CD4-positive, alpha-beta memory T cell (primary cell): ENCODE measurements at places on chromosomes 7 and 10.

- no peak overlapping the region for H3K4me3 ChIP-seq
- H3K36me3 ChIP-seq = no peaks in the 10 kb centered on the region
- H3K27me3 ChIP-seq = no peaks in the 10 kb centered on the region
- no peak overlapping the region for H3K27ac ChIP-seq
- no peak for DNase-seq
Observed at GRCh38 chr10:77909021-77909748, 17.4 kb downstream of the DLG5 start.

DNA sequence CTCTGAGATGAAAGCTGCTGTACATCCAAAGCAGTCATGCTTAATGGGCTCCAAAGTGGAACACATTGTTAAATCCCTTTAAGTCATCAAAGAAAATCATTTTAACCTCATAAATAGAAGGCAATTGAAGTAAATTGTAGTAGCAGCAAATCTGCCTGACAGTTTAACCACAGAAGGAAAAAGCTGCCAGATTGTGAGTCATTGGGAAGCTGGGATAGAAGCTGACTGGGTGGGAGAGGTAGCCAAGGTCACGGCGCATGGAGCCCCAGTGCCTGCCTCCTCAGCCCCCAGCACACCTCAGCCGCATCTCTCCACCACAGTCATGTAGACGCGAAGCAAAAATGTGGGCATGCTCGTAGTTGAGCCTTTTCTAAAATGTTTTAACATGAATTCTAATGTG is 44.0 kb downstream of the TARP start:
- H3K27me3 ChIP-seq = no peaks in the 10 kb centered on the region
- H3K4me3 ChIP-seq = no peak overlapping the region
- peaks cover 6% of the 10 kb centered on the region for H3K36me3 ChIP-seq
- no peak for DNase-seq

GRCh38 chr7:137978464-137979237 is 23.2 kb downstream of the CREB3L2 start:
- no peaks in the 10 kb centered on the region for H3K27me3 ChIP-seq
- no peaks in the 10 kb centered on the region for H3K36me3 ChIP-seq
- no peak for DNase-seq
- no peak overlapping the region for H3K27ac ChIP-seq
- no peak overlapping the region for H3K4me3 ChIP-seq

DNA sequence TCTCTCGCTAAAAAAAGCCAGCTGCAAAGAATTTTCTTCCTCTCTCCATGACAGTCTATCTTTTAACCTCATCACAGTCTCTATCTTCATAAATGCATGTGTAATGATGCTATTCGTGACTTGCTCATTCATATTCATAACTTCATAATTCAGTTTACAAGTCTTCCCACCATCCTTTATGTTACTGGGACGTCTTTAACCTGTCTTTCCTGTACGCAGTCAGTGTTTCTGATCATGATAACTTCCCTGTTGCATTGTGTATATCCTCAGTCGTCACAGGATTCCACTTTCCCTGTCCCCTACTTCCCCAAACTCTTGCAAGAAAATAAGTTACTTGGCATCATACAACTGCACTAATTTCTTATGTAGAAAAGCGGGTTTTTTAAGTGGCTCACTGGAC is 165.6 kb upstream of the ASAH2 start:
- H3K36me3 ChIP-seq = no peaks in the 10 kb centered on the region
- no peaks in the 10 kb centered on the region for H3K27me3 ChIP-seq
- H3K27ac ChIP-seq = no peak overlapping the region
- DNase-seq = no peak
- H3K4me3 ChIP-seq = no peak overlapping the region

DNA sequence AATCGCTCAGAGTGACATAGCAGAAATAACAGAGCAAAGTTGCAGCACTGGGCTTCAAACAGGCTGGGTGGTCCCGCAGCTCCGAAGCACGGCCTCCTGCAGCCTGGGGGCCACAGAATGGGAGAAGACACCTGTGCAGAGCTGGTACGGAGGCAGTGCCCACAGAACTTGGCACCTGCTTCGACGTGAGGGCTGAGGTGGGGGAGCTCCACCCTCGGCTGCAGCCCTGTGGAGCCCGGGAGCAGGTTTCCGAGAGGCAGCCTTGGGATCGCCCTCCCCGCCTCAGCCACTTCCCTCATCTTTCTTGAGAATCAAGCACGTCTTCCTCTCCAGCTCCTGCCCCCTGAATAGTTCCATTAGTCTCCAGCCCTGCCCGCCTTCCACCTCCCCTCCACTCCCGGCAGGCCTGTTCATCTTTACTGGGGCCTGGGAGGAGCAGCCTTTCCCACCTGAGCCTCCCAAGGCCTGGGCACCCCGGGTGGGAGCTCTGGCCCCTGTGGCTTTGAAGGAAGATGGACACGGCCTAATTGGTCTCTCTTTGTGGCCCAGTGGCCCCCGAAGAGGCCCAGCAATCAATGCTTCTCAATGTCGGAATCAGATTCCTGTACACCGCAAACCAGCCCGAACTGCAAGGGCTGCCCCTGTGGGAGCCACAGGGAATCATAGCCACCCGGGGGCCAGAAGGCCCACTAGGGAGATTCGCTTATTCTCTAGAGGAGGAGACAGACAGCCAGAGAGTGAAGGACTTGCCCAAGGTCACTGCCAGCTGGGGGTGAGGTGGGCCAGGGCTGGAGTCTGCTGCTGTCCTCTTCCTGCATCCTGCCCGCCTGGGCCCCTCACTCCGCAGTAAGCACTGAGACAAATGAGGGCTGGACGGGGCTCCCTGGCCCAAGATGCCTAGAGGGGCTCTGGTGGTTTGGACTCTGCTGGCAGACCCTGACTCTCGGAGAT is 17.0 kb upstream of the PCBD1 start:
- H3K4me1 ChIP-seq = no peaks in the 10 kb centered on the region
- no peak for DNase-seq
- H3K27ac ChIP-seq = no peak overlapping the region
- no peaks in the 10 kb centered on the region for H3K36me3 ChIP-seq
- no peak overlapping the region for H3K4me3 ChIP-seq
- no peaks in the 10 kb centered on the region for H3K27me3 ChIP-seq
